Activated T-helper 17 cell treated with anti-CD3 and anti-CD28 coated beads, Interleukin-2, amount 50 U/mL, for 72 hours (primary cell): ENCODE measurements at places on chromosomes 6 and 20.

DNA sequence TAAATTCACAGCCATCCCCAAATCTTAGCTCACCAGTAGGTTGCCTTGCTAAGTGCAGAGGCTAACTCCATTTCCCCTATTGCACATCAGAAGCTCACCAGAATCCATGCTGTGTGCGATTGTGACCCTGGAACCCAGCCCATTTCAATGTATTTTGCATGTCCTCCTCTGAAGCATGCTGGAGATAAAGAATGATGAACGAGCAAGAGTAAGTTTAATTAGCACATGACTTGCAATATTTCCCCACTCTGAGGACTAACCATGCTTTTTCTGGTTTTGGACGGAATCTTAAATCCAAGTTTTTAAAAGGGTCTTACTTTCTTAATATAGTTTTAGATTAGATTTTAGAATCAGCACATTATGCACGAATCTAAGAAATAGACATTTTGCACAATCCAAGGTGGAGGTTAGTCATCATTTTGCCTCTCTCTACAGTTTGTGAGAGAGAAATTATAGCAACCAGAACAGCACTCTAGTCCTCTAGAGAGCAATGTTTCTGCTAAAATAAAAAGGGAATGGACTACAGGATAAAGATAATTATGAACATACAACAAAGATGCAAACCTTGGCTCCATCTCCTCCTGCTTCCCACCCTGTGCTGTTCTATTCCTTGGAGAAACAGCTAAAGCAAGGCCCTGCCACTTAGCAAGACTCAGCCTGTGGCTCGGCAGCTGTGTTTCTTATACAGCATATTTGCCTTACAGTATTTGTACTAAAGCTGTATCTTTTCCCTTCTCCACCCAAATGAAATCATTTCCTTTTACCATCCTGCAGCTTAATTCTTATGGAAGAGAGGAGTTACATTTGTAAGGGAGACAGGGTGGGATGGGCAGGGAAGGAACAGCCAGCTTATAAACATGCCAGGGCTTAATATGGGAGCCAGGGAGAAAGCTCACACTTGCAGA lies 24.9 kb upstream of the LAMA4 start:
- no peaks in the 10 kb centered on the region for H3K4me1 ChIP-seq
- no peaks in the 10 kb centered on the region for H3K36me3 ChIP-seq
- H3K27me3 ChIP-seq, result peaks cover 33% of the 10 kb centered on the region
- no peak overlapping the region for H3K4me3 ChIP-seq
- ATAC-seq, result no peak
- no peak overlapping the region for H3K27ac ChIP-seq

GRCh38 chr6:139514819-139515218 lies 140.4 kb upstream of the CITED2 start:
- H3K4me1 ChIP-seq, result peaks cover 20% of the 10 kb centered on the region
- no peaks in the 10 kb centered on the region for H3K27me3 ChIP-seq
- peak overlapping the region; percentile 67 for H3K4me3 ChIP-seq
- no peaks in the 10 kb centered on the region for H3K36me3 ChIP-seq
- ATAC-seq, result no peak

GRCh38 chr20:37350649-37351574 lies 5.0 kb downstream of the SRC start:
- H3K36me3 ChIP-seq, result no peaks in the 10 kb centered on the region
- ATAC-seq, result no peak
- no peak overlapping the region for H3K4me3 ChIP-seq
- no peaks in the 10 kb centered on the region for H3K4me1 ChIP-seq
- peak overlapping the region; percentile 25 for H3K27ac ChIP-seq

GRCh38 chr6:74638412-74638811 lies 567.4 kb downstream of the COL12A1 start:
- no peaks in the 10 kb centered on the region for H3K27me3 ChIP-seq
- no peak for ATAC-seq
- no peaks in the 10 kb centered on the region for H3K4me1 ChIP-seq
- no peak overlapping the region for H3K27ac ChIP-seq
- no peaks in the 10 kb centered on the region for H3K36me3 ChIP-seq

DNA sequence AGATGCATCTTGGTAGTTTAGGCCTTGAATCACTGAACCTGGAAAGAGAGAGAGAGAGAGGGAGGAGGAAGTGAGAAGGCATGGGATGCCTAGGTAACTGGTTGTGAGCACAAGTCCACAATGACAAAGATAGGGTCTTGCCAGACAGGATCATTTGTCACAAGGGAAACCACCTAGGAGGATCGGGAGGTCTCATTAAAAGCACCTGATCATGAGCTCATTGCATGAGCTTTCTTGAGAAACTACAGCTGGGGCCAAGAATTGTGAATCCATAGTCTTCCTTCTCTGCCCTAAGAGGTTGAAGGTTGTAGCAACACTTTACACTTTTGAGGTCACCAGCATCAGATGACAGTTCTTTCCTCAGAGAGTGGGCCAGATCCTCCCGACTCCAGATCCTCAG lies 195.7 kb downstream of the CD83 start:
- no peak overlapping the region for H3K4me3 ChIP-seq
- no peak overlapping the region for H3K27ac ChIP-seq
- H3K27me3 ChIP-seq, result no peaks in the 10 kb centered on the region
- ATAC-seq, result no peak

GRCh38 chr6:136404627-136405419 lies 115.2 kb upstream of the BCLAF1 start:
- no peaks in the 10 kb centered on the region for H3K36me3 ChIP-seq
- no peak overlapping the region for H3K27ac ChIP-seq
- H3K4me3 ChIP-seq, result no peak overlapping the region

- no peaks in the 10 kb centered on the region for H3K4me1 ChIP-seq
- H3K27ac ChIP-seq, result no peak overlapping the region
- H3K4me3 ChIP-seq, result no peak overlapping the region
- no peak for ATAC-seq
Measured at GRCh38 chr6:7998103-7998725, 66.0 kb downstream of the BLOC1S5 start.

GRCh38 chr20:56454754-56455153 lies 13.7 kb upstream of the RTF2 start:
- peak; percentile 92 for ATAC-seq
- peak overlapping the region; percentile 28 for H3K4me3 ChIP-seq
- H3K27ac ChIP-seq, result peak overlapping the region; percentile 64

DNA sequence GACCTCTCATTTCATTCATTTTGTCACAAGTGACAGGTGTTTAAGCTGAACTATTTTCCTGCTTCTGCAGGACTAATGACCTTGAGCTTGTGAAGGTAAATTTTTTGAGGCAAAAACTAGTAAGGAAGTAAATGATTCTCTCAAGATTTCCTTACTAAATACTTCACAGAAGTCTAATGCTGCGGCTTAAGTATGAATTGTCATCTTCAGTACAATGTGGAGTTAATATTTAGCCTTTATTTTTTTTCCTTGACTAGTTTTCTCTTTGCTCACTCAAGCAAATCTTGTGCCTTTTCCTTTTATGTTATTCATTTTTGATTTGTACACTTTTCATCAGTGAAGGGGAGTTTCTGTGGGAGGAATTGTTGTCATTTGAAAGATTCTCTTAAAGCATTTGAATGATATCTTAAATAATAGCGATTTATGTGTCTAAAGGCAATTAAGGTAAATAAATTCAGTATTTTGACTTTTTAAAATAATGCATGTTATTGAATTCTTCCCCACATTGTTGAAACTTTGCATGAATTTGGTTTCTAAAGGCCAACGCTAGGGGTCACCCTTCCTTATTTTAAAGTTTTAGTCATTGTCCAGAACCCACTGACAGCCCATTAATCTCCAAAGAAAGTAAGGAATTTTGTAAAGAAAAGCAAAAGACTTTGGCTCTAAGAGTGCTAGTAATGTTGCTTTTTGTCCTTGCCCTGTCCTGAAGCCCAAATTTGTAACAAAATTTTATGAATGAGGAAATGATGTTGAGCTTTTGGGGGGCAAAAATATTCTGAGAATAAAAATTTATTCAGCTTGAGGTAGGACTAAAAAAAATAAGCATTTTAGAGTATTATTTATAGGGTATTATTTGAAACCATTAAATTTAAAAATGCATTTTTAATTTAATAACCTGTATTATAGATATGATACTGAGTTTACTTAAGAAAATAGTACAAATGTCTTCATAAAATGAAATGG lies 157.4 kb upstream of the LAMA2 start:
- ATAC-seq, result no peak
- peaks cover 22% of the 10 kb centered on the region for H3K27me3 ChIP-seq
- H3K27ac ChIP-seq, result no peak overlapping the region
